Fibroblast of skin of right quadriceps (primary cell): ENCODE measurements at places on chromosomes 1 and 21.
A peak's percentile ranks its signal among the peaks of the same experiment; 100 is the strongest.

GRCh38 chr1:147613506-147613905 is 56.8 kb downstream of the ACP6 start:
- DNase-seq = peak; percentile 15

- DNase-seq = peak; percentile 31
Observed at GRCh38 chr1:87399264-87399663, 70.6 kb downstream of the LMO4 start.

DNA sequence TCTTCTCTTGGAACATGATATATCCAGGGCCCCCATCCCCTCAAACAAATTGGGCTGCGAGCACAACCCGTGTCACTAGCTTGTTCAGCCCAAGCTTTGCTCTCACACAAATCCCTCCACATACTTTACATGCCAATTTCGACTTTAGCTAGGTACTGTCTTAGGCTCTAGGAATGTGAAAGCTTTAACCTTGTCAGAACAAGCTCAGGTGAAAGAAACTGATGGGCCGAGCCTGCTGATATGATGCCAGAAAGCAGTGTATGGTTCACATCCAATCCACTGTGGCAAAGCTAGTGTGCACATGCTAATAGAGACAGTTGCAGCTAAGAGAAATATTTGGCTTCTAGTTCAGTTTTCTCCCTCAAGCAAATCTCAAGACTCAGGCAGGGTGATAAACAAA is 79.5 kb downstream of the TNFSF18 start:
- DNase-seq = no peak

DNA sequence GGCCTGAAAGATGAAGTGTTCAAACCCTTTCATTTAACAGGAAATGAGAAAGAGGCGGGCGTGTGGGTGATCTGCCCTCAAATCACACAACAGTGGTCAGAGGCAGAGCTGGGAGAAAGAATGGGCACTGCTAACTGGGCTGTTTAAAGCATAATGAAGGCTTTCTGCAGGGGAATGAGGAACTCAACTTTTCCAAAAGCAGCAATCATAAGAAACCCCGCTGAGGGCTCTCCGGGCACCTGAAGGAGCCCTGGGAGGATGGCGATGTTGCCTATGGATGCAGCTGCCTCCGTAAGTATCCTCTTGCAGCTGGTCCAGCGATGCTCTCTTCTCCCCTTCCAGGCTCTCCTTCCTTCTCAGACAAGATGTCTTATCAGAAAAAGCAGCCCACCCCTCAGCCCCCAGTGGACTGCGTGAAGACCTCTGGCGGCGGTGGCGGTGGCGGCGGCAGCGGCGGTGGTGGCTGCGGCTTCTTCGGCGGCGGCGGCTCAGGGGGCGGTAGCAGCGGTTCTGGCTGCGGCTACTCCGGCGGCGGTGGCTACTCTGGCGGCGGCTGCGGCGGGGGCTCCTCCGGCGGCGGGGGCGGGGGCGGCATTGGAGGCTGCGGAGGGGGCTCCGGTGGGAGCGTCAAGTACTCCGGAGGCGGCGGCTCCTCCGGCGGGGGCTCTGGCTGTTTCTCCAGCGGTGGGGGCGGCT is 1.2 kb downstream of the LORICRIN start:
- DNase-seq = no peak

DNA sequence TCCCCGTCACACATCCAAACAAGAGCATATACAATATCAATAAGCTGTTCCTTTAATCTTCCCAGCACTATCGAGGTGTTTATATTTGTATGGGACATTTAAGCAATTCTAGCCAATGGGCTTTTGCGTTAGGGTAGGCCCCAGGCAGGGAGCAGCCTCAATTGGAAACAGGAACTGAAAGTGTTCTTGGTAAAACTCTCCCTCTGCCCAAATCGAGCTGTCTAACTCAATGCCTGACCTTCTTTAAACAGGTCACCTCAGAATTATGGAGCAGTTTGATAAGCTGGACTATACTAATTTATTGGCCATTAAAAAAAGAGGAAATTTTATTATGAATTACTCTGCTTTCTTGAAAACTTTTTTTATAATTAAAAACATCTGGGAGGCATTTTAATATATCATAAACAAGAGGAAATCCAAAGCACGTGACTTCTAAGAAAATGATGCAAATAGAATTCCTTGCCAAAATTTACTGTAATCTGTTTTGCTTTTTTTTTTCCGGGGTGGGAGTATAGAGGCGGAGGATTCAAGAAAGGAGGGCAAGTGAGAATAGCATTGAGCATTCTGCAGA is 498.1 kb downstream of the LMO4 start:
- peak; percentile 90 for DNase-seq

DNA sequence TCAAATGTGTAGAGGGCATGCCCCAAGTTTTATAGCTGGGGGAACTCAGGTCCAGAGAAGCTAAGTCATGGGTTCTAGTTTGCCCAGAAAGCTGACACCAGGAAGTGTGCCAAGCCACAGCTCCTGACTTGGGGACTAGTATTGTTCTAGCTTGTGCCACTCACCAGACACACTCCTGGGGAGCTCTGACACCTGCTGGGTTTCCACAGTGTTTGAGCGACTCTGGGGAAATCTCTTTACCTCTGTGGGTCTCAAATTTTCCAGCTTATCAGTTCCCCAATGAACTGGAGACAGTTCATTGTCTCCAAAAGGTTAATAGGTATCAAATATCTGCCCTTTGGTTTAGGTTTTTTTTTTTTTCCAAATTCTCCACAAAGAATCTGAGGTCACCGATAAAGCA is 4.2 kb downstream of the KISS1 start:
- no peak for DNase-seq
